NCI-H524 treated with DMSO at 0.1 percent for 48 hours (cell line): ENCODE measurements at places on chromosomes 7 and 10.
A peak's percentile ranks its signal among the peaks of the same experiment; 100 is the strongest.

- no peak for DNase-seq
Measured at GRCh38 chr7:144622745-144623144, 213.1 kb downstream of the TPK1 start.

DNA sequence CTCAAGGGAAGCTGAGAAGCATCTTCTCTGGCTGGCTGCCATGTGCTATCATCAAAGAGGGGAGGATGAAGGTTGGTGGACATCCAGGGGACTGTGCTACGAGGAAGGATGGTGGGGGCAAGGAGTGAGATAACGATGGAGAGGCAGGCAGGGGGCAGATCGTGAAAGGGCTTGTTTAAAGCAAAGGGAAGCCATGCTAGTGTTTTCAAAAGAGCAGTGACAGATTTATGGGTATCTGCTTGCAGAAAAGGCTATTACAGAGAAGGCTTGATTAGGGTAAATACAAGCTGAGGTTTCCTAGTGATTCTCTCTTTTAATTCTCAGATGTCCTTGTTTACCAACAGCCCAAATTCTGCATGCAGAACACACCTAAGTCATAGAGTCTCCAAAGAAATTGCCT, 88.9 kb upstream of the MKX start:
- no peak for DNase-seq

DNA sequence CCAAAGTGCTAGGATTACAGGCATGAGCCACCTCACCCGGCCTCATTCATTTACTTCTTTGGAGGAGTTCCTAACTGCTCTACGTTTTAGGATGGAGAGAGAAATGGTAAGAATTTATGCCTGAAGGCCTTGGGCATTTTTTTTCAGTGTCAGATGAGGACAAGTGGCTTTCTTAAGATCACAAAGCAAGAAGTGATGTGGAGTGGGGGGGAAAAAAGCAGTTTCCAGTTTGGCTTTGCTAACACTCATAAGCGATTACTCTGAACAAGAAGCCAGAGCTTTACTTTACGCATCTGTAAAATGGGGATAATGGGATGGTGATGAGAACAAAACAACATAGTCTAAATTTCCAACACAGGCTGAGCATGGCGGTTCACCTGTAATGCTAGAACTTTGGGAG, 2.6 kb upstream of the PPIA start:
- DNase-seq: no peak

DNA sequence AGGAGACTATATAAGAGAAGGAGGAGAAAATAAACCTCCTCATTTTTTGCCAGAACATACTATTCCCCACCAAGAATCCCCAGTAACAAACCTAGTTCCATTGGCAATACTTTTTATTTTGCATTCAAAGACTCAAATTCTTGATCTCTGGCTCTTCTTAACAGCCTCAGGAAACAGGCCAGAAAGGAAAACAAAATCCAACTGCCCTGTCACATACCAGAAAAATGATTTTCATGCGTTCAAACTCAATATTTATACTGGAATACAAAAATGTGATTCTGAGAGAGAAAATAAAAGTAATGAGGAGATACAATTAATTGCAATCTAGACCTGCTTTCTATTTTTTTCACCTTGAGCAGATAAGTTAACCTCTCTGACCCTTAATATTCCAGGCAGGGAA, 435.9 kb upstream of the AUTS2 start:
- no peak for DNase-seq

DNA sequence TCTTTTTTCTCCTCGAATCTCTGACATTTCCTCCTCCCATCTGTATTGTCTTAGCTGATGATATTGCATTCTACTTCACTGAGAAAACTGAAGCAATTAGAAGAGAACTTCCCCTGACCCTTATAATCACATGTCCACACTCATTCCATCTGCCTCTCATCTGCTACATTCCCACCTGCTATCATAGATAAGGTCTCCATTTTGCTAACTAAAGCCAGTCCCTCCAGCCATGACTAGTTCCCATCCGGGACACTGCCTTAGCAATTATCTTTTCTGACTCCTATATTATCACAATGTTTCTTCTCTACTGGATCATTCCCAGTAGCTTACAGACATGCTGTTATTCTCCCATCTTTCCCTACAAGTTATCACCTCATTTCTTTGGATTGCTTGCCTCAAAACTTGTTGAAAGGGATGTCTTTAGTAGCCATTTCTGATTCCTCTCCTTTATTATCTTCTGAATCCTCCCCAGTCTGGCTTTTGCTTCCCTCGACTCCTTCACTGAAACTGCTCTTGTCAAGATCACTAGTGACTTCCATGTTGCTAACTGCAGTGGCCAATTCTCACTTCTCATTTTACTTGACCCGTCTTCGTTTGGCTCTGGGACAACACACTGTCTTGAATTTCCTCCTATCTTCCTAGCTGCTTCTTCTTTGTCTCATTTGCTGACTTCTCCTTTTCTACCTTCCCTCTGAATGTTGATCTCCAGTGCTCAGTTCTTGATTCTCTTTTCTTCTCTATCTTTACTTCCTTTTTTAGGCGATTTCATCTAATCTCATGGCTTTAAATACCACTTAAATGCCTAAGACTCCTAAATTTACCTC, 35.9 kb downstream of the FZD1 start:
- DNase-seq: peak; percentile 26

DNA sequence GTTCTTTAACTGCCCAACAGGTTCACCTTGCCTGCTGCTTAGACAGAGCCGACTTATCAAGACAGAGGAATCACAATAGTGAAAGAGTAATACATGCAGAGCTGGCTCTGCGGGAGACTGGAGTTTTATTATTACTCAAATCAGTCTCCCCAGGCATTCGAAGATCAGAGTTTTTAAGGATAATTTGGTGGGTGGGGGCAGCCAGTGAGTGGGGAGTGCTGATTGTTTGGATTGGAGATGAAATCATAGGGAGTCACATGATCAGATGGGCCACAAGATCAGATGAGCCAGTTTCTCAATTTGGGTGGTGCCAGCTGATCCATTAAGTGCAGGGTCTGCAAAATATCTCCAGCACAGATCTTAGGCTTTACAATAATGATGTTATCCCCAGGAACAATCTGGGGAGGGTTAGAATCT, 131.3 kb downstream of the AKR1D1 start:
- no peak for DNase-seq

GRCh38 chr7:38565289-38565688, 65.9 kb downstream of the AMPH start:
- peak; percentile 35 for DNase-seq

DNA sequence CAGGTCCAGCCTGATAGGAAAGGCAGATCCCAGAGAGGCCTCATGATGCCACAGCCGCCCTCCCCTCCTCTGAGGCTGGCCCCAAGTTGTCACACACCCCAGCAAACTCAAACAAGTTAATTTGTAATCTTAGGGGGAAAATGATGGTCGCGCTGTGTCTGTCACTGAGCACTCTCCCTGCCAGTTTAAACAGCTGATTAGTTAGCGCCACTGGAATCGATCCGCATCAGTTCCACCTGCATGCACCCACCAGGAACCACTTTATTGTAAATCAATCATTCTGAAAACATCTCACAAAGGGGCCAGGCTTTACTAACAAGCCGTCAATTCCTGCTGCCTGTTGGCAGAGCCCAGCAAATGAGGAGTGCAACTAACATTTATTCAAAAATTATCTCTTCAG, 870.9 kb downstream of the KCNMA1 start:
- DNase-seq: no peak

GRCh38 chr7:70647801-70648498, 484.0 kb upstream of the GALNT17 start:
- DNase-seq: no peak

- DNase-seq: no peak
Measured at GRCh38 chr7:26035552-26035951, 116.4 kb upstream of the NFE2L3 start.

- DNase-seq: no peak
Measured at GRCh38 chr10:131635564-131636015, 265.2 kb upstream of the PPP2R2D start.

GRCh38 chr10:84294766-84295447, 33.5 kb upstream of the CCSER2 start:
- DNase-seq: no peak

DNA sequence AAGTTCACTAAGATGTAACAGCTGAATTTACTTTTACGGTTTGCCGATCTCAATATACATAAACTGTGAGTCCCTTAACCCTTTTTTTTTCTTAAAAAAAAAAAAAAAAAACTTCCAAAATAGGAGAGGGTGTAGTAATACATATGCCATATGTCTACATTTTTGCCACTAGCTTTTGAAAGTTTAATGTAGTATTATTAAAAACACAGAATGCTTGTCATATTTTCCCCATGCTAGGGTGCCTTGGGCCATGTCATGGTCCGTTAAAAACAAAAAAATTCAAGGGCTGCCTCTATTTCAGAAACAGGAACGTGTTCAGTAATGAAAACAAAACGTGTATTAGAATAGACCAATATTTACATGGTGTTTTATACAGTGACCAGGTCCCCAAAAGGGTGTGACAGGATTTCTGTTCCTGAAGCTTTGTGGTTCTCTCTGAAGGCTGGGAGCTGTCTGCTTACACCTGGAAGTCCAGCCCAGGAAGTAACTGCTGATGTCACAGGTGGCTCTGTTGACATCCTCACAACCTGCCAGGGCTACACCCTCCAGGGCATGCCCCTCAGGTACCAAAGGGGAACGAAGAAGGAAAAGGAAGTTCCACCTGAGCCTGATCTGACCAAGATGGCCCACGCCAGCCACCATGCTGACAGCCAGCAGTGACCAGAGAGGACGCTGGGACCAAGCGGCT, 79.0 kb downstream of the COBL start:
- no peak for DNase-seq
